Activated CD4-positive, alpha-beta T cell treated with anti-CD3 and anti-CD28 coated beads for 36 hours (primary cell): ENCODE measurements at places on chromosomes 16 and 17.

DNA sequence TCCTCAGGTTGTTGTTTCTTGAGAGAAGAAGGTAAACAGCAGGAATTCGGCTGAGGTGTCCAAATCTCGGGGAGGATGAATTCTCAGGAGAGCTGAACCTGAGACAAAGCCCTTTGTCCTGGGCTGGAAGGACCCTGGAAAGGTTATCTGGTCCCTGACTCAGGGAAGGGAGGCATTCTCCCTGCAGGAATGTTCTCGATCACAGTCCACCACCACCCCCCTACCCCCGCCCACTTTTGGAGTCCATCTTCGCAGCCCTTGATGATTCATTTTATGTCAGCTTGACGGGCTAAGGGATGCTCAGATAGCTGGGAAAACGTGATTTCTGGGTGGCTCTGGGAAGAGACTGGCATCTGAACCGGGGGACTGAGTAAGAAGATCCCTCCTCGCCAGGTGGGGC, 1.4 kb upstream of the CEP295NL start:
- no peaks in the 10 kb centered on the region for H3K27me3 ChIP-seq
- DNase-seq, result no peak
- no peak overlapping the region for H3K4me3 ChIP-seq
- H3K4me1 ChIP-seq, result peaks cover 15% of the 10 kb centered on the region
- H3K36me3 ChIP-seq, result no peaks in the 10 kb centered on the region

GRCh38 chr16:10907757-10908045, 30.7 kb downstream of the CIITA start:
- no peak overlapping the region for H3K27ac ChIP-seq
- H3K36me3 ChIP-seq, result peaks cover 4% of the 10 kb centered on the region
- H3K4me3 ChIP-seq, result no peak overlapping the region
- DNase-seq, result no peak
- H3K4me1 ChIP-seq, result no peaks in the 10 kb centered on the region

GRCh38 chr16:67460168-67460567, 20.8 kb downstream of the ATP6V0D1 start:
- DNase-seq, result no peak
- peaks cover 8% of the 10 kb centered on the region for H3K4me1 ChIP-seq
- H3K4me3 ChIP-seq, result no peak overlapping the region
- no peaks in the 10 kb centered on the region for H3K27me3 ChIP-seq

GRCh38 chr16:12941896-12942295, 40.5 kb downstream of the SHISA9 start:
- no peaks in the 10 kb centered on the region for H3K36me3 ChIP-seq
- DNase-seq, result no peak
- H3K27me3 ChIP-seq, result peaks cover 18% of the 10 kb centered on the region
- no peak overlapping the region for H3K27ac ChIP-seq
- H3K4me1 ChIP-seq, result no peaks in the 10 kb centered on the region

- no peak overlapping the region for H3K27ac ChIP-seq
- H3K27me3 ChIP-seq, result peaks cover 4% of the 10 kb centered on the region
- no peak overlapping the region for H3K4me3 ChIP-seq
- no peaks in the 10 kb centered on the region for H3K4me1 ChIP-seq
Observed at GRCh38 chr16:57906382-57907316, 64.3 kb downstream of the CNGB1 start.

DNA sequence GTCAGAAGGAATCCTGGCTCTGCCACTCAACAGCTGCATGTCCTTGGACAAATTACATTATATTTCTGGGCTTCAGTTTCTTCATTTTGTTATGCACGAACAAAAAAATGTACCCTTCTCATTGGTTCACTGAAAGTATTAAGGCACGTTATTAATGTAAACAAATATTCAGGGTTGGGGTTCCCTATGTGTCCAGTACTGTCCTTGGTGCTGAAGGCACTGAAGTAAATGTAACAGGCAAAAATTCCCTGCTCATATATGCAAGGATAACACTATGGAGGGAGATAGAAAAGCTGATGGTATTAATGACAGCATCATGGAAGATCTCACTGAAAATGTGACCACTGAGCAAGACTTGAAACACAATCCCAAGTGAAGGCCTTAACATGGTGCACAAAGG, 386.6 kb downstream of the XYLT1 start:
- no peak for DNase-seq
- no peaks in the 10 kb centered on the region for H3K36me3 ChIP-seq
- H3K27ac ChIP-seq, result no peak overlapping the region
- no peak overlapping the region for H3K4me3 ChIP-seq
- no peaks in the 10 kb centered on the region for H3K27me3 ChIP-seq

DNA sequence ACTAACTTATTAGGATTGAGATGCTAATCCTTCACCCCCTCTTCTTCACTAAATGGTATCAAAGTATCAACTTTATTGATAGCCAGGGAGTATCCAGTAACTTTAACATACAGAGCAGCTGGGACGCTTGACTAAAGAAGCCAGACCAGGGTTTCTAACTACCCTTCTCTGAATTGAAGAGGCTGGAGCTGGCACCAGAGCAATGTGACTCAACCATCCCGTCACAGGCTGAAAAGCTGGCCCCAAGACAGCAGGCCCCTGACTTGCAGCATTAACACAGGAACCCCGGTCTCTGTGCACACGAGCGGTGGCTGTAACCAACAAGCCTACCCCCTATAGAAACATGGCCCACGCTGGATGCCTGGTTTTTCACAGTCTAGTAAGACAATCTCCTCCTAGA, 59.8 kb downstream of the ANKFN1 start:
- no peak overlapping the region for H3K27ac ChIP-seq
- no peak for DNase-seq
- no peak overlapping the region for H3K4me3 ChIP-seq
- H3K4me1 ChIP-seq, result no peaks in the 10 kb centered on the region

GRCh38 chr17:10067446-10068143, 130.8 kb downstream of the GAS7 start:
- no peak for DNase-seq
- no peak overlapping the region for H3K4me3 ChIP-seq
- no peaks in the 10 kb centered on the region for H3K36me3 ChIP-seq
- H3K4me1 ChIP-seq, result peaks cover 7% of the 10 kb centered on the region

DNA sequence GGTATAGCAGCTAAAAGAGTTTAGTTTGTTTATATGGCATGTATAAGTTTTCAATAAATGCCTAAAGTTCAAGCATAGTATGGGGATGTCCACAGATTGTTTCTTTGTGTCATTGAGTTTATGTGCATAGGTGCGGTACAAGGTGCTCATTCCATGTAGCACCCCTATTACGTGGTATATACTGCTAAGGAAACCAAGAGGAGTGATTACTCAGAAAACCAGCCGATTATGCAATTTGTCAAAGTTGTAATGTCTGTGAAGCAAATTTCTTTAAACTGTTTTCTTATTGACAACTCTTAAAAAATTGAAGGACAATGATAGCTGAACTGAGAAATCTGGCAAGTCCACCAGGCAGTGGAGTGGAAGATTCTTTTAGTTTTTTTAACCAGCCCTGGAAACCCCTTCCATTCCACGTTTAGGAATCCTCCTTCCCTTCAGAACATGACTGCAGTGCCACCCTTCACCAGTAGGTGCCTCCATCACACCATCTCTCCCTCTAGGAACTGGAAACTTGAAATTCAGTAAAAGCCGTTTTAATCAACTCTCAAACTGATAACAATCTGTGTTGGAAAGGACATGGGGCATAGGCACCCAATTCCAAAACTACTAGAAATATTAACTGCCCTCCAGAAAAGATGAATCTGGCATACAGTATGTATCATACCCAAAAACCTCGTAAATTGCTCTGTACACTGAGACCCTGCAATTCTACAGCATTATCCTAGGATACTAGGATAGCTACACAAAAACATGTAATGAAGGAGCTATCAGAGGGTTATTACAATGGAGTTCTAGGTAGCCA, 43.5 kb downstream of the REXO5 start:
- H3K4me3 ChIP-seq, result no peak overlapping the region
- no peaks in the 10 kb centered on the region for H3K27me3 ChIP-seq
- H3K4me1 ChIP-seq, result peaks cover 13% of the 10 kb centered on the region

- H3K27ac ChIP-seq, result no peak overlapping the region
- H3K4me3 ChIP-seq, result no peak overlapping the region
- no peaks in the 10 kb centered on the region for H3K27me3 ChIP-seq
- no peaks in the 10 kb centered on the region for H3K36me3 ChIP-seq
- H3K4me1 ChIP-seq, result no peaks in the 10 kb centered on the region
Observed at GRCh38 chr16:89193576-89194293, 6.6 kb downstream of the SLC22A31 start.

DNA sequence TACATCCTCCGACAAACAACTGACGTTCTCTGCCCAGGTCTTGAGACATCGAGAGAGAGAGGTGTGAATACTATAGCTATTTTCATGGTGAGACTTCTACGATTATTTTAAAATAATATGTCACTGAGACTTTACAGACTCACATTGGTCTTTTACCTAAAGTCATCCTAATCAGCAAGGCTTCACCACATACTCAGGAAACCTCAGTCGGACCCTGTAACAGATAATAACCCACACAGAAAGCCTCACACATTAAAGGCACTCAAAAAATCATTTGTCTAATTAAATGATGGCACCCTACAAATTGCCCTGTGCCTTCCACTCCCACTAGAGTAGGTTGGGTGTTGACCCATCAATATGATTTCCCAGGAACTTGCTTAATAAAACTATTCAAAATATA, 19.8 kb upstream of the SLC39A11 start:
- no peak overlapping the region for H3K4me3 ChIP-seq
- no peak overlapping the region for H3K27ac ChIP-seq
- DNase-seq, result no peak
- H3K27me3 ChIP-seq, result peaks cover 4% of the 10 kb centered on the region

GRCh38 chr16:74561626-74562025, 45.3 kb downstream of the GLG1 start:
- no peaks in the 10 kb centered on the region for H3K27me3 ChIP-seq
- H3K4me3 ChIP-seq, result no peak overlapping the region
- no peak for DNase-seq

DNA sequence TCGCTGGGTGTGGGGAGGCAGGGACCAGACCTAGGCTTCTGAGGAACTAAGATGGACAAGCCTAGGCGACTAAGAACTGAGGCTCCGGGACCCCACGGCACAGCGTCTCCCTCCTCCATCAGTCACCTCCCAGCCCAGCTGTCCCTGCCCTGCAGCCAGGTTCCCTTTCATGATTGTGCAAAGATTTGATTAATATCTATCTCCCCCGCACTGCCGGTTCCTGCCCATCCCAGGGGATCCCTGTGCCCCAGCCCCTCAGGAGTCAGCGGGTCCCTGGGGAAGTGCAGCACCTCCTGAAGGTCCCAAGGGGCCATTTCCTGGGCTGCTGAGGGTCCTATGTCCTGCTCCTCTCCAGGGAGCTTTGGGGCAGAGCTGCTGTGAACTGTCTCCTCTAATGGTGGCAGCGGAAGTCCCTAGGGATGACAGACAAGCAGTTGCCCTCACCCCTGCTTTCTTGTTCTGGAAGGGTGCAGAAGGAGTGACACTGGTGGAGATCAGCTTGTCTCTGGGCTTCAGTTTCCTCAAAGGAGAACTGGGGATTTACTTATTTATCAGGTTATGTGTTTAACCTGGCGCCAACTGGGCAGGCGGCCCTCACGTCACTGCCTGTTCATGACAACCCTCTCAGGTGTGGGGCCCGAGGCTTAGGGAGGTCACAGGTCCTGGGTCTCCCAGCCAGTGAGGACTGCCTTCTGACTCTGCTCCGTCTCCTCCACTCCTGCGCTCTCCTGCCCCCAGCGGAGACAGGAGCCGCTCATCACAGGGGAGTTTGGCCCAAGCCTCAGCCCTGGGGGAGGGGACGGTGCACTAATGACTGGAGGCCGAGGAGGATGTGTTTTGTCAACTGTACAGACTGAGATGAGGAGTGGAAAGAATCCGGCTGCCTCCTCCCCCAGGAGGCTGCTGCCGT, 1.9 kb upstream of the C16orf74 start:
- no peak overlapping the region for H3K27ac ChIP-seq
- no peak for DNase-seq
- no peak overlapping the region for H3K4me3 ChIP-seq
- H3K4me1 ChIP-seq, result peaks cover 17% of the 10 kb centered on the region
- peaks cover 19% of the 10 kb centered on the region for H3K27me3 ChIP-seq

GRCh38 chr17:39213852-39214251, 11.9 kb downstream of the STAC2 start:
- no peak for DNase-seq
- H3K27ac ChIP-seq, result no peak overlapping the region
- no peak overlapping the region for H3K4me3 ChIP-seq
- H3K36me3 ChIP-seq, result no peaks in the 10 kb centered on the region
- H3K27me3 ChIP-seq, result peaks cover 11% of the 10 kb centered on the region

GRCh38 chr17:15418781-15419180, 48.6 kb downstream of the CDRT4 start:
- DNase-seq, result no peak
- peaks cover 5% of the 10 kb centered on the region for H3K27me3 ChIP-seq
- H3K4me3 ChIP-seq, result no peak overlapping the region

DNA sequence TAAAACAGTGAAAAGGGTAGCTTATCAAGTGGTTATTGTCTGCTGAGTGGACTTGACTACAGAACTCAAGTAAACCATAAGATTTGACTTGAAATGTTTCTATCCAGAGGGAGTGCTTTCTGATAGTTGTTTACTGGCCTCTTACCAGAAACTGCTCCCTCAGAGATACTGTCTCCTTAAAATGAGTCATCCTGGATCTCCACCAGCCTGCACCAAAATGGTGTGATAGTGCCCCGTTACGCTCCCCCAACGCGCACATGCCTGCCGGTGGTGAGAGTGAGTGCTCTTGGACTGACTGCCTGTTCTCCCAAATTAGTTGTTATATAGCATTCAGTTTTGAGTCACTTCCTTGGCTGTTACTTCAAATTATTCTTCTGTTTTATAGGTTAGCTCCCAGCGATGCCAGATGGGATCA, 22.9 kb downstream of the PRCD start:
- peaks cover 76% of the 10 kb centered on the region for H3K36me3 ChIP-seq
- no peaks in the 10 kb centered on the region for H3K27me3 ChIP-seq
- DNase-seq, result peak; percentile 55
- H3K4me1 ChIP-seq, result peaks cover 54% of the 10 kb centered on the region
- H3K4me3 ChIP-seq, result no peak overlapping the region

GRCh38 chr17:33560165-33560564, 267.1 kb upstream of the ASIC2 start:
- no peak overlapping the region for H3K27ac ChIP-seq
- no peaks in the 10 kb centered on the region for H3K4me1 ChIP-seq
- DNase-seq, result no peak
- peaks cover 2% of the 10 kb centered on the region for H3K27me3 ChIP-seq
- H3K36me3 ChIP-seq, result no peaks in the 10 kb centered on the region
